ENCODE measurements at places on chromosomes 5 and 9.

DNA sequence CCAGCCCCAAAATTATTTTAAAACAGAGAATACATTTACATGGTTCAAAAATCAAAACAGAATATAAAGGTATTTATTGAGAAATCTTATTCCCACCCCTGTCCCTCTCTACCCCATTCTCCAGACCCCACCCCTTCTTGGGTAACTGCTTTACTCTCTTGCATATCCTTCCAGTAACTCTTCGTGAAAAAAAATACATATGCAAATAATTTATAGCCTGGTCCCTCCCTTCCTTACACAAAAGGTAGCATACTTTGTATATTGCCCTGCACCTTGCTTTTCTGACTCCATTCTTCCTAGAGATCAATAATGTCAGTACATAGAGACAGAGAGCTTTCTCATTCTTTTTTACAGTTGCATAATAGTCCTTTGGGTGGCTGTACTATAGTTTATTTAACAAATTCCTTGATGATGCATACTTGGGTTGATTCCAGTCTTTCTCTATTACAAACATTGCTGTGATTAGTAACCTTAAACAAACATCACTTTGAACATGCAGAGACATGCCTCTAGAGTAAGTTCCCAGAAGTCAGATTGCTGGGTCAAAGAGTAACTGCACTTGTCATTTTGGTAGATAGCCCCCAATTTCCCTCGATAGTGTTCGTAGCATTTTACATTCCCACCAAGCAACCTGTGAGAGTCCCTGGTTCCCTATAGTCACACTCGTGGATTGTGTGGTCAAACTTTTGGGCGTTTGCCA is 47.9 kb downstream of the STOM start:
- DNase-seq = peak; percentile 47

GRCh38 chr9:100106616-100107015 is 7.6 kb downstream of the INVS start:
- no peak for DNase-seq

GRCh38 chr9:86491468-86492266 is 137.5 kb upstream of the TUT7 start:
- no peak for DNase-seq

DNA sequence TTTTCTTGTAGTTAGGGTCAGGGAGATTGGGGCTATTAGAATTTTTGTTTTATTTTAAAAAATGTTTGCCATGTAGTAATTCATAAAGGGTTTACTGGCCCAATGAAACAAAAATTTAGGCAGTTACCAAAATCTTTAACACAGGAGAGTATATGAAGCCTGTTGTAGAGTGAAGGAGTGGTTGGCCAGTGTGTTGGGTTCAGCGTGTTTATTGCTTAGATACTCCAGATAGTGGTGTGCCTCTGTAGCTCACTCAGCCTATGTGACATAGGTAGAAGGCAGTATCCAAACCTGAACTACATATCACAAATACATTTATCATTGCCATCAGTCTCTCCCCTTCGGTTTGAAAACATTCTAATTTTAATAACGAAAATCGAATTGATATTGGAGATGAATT is 1.2 kb downstream of the TEK start:
- DNase-seq = no peak

GRCh38 chr5:140556438-140556837 is 835 bp downstream of the SRA1 start:
- DNase-seq = no peak

- DNase-seq = no peak
Observed at GRCh38 chr5:44909004-44909403, 100.3 kb downstream of the MRPS30 start.

DNA sequence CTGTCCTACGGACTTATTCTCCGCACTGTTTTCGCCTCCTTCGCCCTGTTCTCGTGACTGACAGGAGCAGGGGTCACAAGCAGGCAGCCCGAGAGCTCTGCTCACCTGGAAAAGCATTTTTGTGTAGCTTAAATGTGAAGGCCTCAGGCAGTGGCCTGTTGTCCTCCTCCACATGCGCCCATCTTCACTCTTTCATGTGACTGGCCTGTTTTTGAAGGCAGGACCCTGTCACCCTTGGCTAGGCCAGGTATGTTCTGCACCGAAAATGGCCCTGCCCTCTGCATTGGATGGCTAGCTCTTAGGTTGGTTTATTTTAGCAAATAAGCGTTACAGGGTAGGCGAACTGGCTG is 614 bp upstream of the CPLANE1 start:
- DNase-seq = no peak

DNA sequence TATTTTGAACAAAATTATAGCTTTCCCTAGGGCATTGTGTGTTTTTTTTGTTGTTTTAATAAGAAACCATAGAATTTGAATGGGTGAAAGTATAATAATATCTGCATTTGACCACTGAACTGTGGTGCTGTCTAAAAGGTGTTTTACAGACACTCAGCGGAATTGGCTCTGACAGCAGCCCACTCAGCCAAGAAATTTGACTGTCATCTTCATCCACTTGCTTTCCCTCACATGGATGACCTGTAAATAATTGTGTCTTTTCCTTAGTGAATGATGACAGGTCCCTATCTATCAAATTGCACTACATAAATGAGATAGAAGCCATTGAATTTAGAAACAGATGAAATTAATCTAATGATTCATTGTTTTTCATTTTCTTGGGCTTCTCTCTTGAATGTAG is 150.0 kb downstream of the PAM start:
- no peak for DNase-seq

DNA sequence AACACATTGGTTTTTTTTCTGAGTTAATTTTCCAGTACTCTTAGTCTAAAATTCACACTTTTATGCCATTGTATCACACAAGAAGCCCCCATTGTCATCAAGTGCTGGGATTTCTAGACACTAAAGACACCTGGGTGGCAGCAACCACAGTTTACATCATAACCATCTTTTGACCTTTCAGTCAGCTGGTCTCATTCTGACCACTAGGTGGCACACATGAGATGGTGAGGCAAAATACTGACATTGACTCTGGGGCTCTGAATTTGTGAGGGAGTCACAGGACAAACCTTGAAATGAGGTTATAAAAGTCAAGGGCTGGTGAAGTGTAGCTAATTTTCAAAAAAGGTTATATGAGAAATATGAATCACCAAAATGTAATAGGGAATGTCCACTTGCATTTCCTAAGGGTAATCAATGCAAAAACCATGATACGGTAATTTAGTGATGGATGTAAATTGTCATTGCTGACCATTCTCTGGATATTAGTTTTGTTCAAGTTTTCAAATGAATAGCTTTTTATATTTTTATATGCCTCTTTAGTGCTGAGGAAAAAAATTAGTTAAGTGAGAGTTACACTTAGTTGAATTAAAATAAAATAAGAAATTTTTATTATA is 229.4 kb downstream of the DMAC1 start:
- DNase-seq = no peak

- no peak for DNase-seq
Observed at GRCh38 chr9:109381011-109381729, 60.3 kb upstream of the EPB41L4B start.

DNA sequence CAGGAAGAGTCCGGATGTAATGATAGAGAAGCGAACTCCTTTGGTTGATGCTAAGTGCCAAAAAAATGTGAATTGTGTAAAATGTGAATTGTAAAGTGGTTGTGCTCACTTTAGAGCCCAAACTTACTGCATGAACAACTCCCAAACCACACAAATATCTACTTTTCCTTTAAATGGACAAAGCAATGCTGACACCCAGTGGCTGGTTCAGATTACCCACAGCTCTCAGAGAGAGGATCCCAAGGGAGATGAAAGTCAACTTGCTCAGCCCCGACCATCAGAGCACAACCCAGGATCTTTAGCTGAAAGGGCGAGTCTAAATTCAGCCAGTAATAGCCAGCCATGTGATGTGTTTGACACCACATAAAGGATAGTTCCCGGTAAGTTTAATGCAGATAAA is 133.7 kb downstream of the NMUR2 start:
- DNase-seq = no peak

GRCh38 chr5:174625591-174626350 is 98.6 kb upstream of the MSX2 start:
- DNase-seq = no peak

GRCh38 chr9:3760031-3760430 is 234.2 kb upstream of the RFX3 start:
- no peak for DNase-seq

DNA sequence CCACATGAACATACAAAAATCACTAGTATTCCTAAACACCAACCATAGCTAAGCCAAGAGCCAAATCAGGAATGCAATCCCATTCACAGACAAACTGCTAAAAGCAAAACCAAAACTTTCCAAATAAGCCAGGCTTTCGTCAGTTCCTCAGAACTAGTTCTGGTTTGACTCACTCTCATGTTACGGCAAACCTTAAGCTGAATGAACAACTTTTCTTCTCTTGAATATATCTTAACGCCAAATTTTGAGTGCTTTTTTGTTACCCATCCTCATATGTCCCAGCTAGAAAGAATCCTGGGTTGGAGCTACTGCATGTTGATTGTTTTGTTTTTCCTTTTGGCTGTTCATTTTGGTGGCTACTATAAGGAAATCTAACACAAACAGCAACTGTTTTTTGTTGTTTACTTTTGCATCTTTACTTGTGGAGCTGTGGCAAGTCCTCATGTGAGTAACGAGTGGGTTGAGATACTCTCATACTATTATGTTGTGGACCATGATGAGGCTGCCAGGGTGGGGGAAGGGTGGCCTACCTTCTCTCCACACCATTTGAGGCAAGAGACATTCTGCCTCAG is at the start of gene PDCD1LG2:
PDCD1LG2 (plus strand) TSS at position 172 of the 572 bp plus-strand sequence. CDS start 12,016 bp downstream, outside the sequence.
- DNase-seq = no peak

GRCh38 chr5:68217528-68217927 is 2.0 kb downstream of the PIK3R1 start:
- DNase-seq = no peak

DNA sequence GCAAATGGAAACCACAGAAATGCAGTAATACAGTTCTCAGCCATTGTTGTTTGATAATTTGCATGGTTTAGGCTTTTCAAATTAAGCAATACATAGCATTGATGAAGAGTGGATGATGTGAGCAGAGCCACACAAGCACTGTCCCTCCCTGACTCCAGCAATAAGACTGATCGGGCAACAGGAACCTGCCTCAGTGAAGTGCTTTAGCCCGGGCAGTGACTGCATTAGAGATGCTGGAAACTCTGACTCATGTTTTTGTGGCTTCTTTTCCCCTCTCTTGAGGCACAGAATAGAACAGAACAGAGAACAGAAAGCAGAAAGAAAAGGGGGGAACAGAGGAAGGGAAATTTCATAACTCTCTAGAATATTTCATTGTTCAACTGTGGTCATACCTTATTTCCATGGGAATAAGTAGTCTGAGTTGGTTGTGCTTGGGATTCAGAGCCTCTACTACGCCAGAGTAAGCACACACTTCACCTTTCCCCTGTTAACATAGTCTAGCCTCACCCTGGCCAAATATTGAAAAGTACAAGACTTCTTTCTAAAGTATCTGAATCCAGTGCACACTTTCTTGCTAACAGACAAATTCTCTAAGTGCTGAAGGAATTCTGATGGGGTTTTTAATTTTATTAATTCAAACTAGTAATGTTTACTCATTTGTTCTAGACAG is 164.8 kb upstream of the VCAN start:
- peak; percentile 8 for DNase-seq

DNA sequence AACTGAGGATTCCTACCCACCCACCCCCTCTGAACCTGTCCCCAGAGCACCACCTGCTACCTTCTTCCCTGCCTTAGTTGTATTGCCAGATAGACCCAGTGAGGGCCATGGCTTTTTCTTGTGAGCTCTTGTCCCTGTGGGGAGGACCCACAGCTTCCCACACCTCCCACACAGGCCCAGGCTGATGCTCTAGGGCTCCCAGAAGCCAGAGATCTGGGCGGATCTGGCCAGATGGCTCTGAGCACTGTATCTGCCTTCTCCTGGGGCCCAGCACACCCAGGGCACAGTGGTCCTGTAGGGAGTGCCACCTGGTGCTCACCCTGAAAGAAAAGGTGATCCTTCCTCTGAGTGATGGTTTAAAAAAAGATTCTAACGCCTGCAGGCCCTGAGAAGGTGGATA is 131.7 kb downstream of the DAB2IP start:
- no peak for DNase-seq

DNA sequence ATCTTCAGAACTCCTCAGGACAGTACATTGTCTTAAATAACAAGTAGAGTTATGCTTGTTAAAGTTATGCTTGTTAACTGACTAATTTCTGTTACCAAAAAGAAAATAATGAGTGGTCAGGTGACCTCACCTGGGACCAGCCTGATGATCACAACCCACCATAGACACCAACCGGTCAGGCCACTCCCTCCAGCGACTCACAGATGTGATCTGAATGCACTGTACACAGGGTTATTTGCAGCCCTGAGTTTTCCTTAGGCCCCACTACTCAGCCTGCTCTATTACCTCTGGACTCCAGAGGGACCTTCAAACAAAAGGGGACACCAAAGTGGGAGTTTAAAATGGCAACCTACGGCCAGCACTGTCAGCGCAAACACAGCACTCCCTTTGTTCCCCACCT is 55.3 kb downstream of the ARSB start:
- no peak for DNase-seq

GRCh38 chr9:108953983-108954574 is 19.9 kb downstream of the ABITRAM start:
- DNase-seq = no peak

DNA sequence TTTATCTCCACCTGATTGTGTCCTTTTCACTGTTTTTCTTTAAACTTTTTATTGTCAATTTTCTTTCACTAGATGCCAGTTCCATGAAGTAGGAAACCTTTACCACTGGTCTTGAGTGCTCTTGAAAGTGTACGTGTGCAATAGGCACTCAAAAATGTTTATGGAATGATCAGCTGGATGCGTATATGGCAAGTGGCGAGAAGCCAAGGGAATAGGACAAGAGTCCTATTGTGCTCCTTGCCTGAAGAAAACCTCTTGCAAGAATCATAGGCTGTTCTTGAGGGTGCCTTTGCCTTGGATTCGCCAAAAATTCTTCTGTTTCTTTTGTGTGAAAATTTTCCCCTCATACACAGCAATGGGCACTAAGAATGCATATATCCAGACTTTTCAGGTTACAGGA is 97.7 kb downstream of the GHR start:
- DNase-seq = no peak

GRCh38 chr5:157514974-157515373 is 55.0 kb downstream of the NIPAL4 start:
- no peak for DNase-seq

DNA sequence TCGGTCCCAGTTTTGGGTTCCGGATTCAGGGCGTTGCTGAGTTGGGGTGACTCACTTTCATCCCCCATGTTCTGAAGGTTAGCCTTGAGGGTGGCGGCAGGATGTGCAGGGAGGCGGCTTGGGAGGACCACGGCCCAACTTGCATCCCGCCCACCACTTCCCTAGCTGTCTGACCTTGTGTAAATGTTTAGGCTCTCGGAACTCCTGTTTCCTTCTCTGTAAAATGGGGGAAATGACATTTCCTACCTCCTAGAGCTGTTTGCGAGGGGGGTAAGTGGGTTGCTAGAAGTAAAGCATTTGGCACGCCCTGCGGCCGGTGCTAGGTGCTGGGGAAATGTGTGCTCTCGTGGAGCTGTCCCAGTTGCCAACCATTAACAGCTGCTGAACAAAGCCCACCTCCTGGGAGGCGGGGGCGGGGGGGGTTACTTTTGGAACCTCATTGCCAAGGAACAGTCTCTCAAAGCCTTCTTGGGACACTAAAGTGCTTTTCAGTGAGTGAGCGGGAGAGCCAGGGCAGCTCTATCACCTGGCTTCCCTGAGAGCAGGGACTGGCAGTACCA is 27.5 kb downstream of the PTGES2 start:
- DNase-seq = no peak

- no peak for DNase-seq
Observed at GRCh38 chr5:75265731-75266130, 29.1 kb upstream of the ANKRD31 start.
